GM19239 (cell line): ENCODE measurements at places on chromosomes 11 and 22.

GRCh38 chr11:92557879-92558278 is 333.3 kb downstream of the FAT3 start:
- no peak for DNase-seq

DNA sequence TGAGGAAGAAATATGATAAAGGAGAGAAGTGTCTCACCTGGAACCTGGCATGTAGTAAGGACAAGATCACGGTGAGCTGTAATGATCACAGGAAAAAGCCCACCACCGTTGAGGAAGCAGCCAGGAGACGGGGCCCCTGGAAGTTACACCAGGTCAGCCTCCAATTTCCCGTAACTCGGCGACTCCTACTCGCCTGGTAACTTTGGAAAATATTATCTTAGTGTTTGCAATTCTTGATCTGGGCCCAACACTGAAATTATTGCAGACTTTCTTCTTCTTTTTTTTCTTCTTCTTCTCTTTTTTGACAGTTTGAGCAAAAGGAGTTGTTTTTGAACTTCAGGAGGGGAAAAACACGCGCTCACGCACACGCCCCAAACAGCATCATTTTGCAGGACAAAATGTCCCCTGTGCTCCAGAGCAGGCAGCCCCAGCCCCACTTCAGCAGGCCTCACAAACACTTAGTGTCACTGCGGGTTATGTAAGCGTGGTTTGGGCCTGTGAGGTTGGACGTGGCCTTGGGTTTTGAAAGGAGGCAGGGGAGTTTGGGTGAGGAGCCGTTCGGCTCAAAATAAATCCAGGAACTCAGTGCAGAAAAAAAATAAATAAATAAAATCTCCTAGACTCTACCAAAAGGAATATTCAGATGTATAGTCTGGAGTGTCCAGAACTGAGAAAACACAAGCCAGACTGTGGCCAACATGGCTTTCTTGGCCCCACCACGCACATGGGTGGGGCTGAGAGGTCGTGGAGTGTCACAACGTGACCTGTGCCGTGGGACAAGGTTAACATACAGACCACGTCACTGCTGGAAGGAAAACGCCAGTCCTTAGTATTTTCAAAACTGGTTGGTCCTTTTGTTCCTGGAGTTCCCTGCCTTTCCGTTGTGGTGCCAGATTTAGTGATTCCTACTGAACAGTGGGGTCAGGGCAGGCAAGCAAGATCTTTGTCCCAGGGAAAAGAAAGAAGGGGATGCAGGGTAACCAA is 26.3 kb upstream of the MN1 start:
- DNase-seq: no peak

DNA sequence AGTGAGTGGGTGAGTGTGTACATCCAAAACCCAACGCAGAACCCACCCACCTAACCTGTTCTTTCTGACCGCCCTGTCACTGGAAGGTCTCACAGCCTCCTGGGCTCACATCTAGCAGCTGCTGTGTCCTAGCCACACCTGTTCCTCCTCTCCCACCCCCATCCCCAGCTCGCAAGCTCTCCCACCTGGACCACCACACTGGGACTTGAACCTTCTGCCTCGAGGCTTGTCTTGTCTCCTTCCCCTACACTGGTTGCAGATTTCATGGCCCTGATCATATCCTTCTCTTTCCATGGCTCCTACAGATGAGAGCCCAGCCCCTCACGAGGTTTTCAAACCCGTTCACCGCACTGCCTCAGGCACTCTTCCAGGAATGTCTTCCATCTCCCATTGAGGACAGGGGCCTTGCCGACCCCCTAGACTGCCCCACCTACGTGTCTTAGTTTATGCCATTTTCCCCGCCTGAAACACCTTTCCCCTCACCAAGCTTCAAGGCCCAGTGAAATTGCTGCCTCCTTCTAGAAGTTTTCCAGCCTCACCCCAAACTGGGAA is 6.7 kb downstream of the IFITM10 start:
- no peak for DNase-seq

- no peak for DNase-seq
Observed at GRCh38 chr11:58659404-58659803, 36.9 kb downstream of the CNTF start.

GRCh38 chr11:107282195-107282594 is 175.4 kb downstream of the CWF19L2 start:
- no peak for DNase-seq
